Astrocyte (in vitro differentiated cells and primary cell): ENCODE measurements at places on chromosomes 6 and 20. TPM values are rescaled to one million over a fixed set of nuclear protein-coding genes. Genes with fewer than 3 reads are reported as not detected.

DNA sequence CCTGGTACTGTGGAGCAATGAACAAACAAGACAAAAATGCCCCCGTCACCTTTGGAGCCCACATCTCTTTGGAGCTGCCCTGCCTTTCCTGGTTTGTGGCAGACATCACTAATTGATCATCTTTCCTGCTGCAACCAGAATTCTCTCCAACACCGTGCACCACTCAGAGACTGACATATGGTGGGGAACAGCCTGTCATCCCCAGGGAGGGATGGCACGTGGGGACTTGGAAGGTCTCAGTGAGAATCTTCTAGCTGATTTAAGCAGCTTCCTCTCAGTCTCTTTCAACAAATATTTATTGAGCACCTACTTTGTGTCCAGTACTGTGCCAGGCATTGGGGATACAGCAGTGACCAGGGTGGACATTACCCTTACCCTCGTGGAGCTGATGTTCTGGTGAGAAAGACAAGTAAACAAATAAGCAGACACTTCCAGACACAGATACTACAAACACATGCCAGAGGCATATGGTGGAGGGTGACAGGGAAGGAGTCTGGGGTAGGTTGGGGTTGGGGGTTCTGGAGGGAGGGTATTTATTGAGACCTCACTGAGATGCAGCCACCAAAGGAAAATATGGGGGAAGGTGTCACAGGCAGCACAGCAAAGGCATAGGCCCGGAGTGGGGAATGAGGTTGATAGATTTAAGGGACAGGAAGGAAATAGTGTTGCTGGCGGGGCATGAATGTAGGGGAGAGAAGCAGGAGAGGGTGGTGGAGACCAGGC lies 82.3 kb downstream of the CEBPB start:
- no peak for DNase-seq

- no peak for DNase-seq
Observed at GRCh38 chr20:44211177-44212039, 837 bp upstream of the OSER1 start.

- DNase-seq: no peak
Observed at GRCh38 chr6:467671-468082, 76.1 kb downstream of the IRF4 start.

- DNase-seq: no peak
Observed at GRCh38 chr6:123873974-123874373, 70.3 kb downstream of the NKAIN2 start.

- peak; percentile 73 for DNase-seq
Observed at GRCh38 chr6:41497994-41498393, 48.2 kb upstream of the FOXP4 start.

DNA sequence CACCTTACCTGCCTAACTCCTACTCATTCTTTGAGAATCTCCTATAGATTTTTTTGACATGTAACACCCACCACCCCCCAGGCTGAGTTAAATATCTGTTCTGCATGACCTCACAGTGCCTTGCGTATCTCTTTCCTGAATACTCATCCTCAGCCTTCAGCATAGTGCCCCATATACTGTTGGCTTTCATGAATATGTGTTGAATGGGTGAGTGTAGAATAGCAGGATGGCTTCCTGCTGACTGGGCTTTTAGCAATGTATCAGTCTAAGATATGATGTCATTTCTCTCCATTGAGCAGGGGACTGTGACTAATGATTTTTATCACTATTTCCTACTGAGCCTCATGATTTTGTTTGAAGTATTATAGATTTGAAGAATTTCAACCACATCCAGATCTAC lies 361.6 kb upstream of the MARCKS start:
- peak; percentile 85 for DNase-seq

GRCh38 chr6:27478141-27478705 lies 5.3 kb upstream of the ZNF184 start:
- DNase-seq: peak; percentile 12

DNA sequence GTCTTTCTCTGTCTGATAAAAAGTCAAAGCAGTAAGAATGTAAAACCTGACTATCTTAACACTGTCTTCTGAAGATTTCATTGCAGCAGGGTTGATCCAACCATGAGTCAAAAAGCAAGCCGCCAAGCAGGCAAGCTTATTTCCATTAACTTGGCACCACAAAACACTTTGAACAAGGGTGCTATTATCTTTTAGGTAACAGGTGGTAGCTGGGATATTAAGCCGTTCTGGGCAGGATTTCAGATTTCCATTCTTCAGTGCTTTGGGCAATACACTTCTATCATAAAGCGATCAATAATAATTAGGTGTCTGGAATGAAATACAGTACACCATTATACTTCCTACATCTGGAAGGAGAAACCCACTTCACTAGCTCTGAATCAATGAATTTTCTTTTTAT lies 181.9 kb downstream of the TBC1D7 start:
- no peak for DNase-seq

GRCh38 chr6:144314003-144314485 lies 28.9 kb downstream of the UTRN start:
- peak; percentile 66 for DNase-seq

DNA sequence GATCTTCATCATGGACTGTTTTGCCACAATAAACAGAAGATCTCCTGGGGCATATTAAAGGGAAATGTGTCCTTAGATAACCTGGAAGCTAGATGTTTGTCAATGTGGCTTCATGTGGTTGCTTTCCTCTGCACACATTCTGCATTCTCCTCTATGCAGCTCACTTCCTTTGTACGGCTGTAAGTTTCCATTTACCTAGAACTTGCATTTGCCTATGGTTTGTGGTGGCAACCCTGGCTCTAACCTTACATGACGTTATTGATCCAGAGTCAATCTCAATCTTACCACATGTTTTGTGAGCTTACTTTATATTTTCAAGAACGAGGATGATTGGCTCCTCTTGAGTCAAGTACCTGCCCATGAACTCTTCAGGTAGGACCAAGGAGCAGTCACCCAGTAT lies 863.1 kb downstream of the MAFB start:
- peak; percentile 76 for DNase-seq

DNA sequence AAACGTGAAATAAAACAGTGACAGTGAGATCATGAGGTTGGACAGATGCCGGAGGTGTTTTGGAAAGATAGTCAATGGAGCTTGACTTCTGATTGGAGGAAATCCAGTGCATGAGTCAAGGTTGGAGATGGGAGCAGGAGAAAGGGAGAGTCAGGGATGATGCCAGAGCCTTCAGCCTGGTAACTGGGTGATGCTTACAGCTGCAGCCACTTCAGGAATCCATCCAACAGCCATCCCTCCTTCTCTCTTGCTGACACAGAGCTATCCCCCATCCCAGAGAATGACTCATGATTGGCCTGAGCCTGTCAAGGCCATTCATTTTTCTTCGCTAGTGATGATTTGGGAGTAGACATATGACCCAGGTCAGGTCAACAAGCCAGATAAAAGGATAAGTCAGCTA lies 112.8 kb downstream of the SAMD5 start:
- DNase-seq: peak; percentile 85

GRCh38 chr20:54065601-54066038 lies 4.8 kb downstream of the BCAS1 start:
- DNase-seq: no peak

- DNase-seq: no peak
Observed at GRCh38 chr20:35699957-35700624, 886 bp downstream of the ROMO1 start.

GRCh38 chr6:73377225-73377624 lies 7.5 kb upstream of the OOEP start:
- no peak for DNase-seq

- DNase-seq: no peak
Observed at GRCh38 chr6:169811521-169812256, 60.3 kb downstream of the ERMARD start.

DNA sequence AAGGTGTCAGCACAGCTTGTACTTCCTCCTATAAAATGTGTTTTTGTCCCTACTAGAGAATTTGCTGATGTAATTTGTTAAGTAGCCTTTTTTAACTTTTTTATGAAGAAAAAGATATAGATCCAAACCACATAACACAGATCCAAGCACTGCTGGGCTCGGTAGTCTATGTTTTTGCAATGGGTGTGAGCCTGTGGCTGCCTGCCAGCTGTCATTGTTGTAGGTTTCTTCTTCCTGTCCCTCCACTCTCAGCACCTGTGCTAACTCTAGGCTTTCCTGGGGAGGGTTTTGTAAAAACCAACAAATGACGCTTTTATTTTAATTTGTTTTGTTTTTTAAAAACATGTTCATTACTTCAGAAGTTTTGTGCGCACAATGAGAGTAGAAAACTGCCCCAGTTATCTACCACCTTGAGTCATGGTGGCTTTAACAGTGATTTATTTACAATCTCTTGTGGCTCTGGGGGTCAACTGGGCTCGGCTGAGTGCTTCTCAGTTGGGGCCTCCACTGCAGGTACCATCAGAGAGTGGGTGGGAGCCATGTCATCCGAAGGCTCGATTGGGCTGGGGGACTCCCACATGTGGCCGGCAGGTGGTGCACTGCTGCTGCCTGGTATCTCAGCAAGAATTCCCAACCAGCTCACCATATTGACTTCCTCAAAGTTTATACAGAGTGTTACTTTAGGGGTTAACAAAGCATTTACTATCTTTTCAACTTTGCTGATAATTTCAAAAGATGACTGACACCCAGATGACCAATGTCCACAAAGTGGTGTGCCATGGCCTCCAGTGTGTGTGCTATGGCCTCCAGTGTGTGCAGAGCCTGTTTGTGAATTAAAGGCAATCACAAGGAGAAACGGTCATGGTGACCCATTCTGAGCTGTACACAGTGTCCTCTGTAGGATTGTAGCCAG lies 3.0 kb upstream of the CCR6 start:
- no peak for DNase-seq

DNA sequence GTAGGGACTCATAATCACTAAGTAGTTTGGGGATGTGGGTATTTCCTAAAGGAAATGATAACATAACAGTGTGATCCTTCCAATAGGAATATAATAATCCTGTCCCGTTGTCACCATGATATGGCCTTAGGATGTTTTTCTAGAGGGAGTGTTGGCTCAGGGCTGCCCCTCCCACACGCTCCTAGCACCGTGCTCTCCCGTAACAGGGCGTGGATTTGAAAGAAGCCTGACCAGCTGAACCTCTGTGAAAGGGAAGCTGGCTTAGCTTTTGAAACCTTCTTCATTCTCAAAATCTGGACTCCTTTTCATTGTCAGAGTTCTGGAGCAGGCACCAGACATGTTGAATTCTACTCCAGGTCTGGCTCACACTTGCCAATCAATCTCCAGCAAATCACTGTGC lies 103.4 kb upstream of the SASH1 start:
- no peak for DNase-seq

GRCh38 chr6:89081129-89081422 lies 525 bp downstream of the PNRC1 start:
- DNase-seq: no peak

DNA sequence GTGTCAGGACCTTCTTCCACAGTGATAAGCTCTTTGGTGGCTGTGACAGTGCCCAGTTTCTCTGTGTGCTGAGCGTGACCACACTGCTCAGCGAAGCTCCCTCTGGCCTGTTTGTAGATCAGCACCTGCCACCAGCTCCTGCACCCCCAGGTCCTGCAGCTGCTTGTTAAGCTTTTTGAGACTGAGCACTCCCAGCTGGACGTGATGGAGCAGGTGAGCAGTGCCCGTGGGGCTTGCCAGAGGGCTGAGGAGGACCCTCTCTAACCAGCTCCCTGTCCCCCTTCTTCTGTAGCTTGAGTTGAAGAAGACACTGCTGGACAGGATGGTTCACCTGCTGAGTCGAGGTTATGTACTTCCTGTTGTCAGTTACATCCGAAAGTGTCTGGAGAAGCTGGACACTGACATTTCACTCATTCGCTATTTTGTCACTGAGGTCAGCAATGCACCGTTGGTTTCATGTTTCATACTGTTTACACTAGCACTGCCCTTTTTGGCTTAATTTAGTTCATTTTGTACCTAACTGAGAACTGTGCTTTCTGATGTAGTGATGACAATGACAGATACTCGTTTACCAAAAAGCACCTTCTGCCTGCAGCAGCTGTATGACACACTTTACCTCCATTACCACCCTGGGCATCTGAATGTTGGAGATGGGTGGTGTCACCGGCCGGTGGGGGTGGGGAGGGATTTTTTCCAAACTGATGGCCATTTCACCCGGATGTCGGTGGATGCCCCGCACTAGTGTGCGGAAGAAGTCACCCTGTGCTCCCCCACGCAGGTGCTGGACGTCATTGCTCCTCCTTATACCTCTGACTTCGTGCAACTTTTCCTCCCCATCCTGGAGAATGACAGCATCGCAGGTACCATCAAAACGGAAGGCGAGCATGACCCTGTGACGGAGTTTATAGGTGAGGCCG lies 12.5 kb downstream of the NELFCD start:
- DNase-seq: no peak

- no peak for DNase-seq
Observed at GRCh38 chr20:61203320-61203719, 48.7 kb upstream of the CDH4 start.

- DNase-seq: no peak
Observed at GRCh38 chr6:12993283-12993898, 276.8 kb downstream of the PHACTR1 start.

- no peak for DNase-seq
Observed at GRCh38 chr6:90035047-90035723, 140.9 kb downstream of the GJA10 start.

- DNase-seq: no peak
Observed at GRCh38 chr20:21179757-21180156, 53.9 kb downstream of the KIZ start.

GRCh38 chr6:141618180-141618581 lies 514.5 kb upstream of the GJE1 start:
- DNase-seq: no peak

Gene FERMT1
- total RNA-seq: 8.4 and 10.9 TPM in 2 replicates

Gene MAK
- 0.05 TPM in 1 of 2 replicates, not detected in the other for total RNA-seq

Gene SLC17A1
- total RNA-seq: not detected in 2 replicates

Gene PTPRT
- total RNA-seq: 0.25 TPM in 1 of 2 replicates, not detected in the other

Gene PKIB
- 64.1 and 74.6 TPM in 2 replicates for total RNA-seq

Gene SNAI1
- 9.1 and 9.5 TPM in 2 replicates for total RNA-seq

Gene C6orf141
- 0.55 and 4.6 TPM in 2 replicates for total RNA-seq

Gene AGER
- total RNA-seq: 7.5 and 9.9 TPM in 2 replicates

Gene RBM24
- total RNA-seq: 18.2 and 22.7 TPM in 2 replicates

Gene ADGB
- not detected in 2 replicates for total RNA-seq

Gene CHRNA4
- total RNA-seq: 0.82 and 1.8 TPM in 2 replicates

Gene KCNK5
- 0.14 and 0.17 TPM in 2 replicates for total RNA-seq

Gene PROCR
- total RNA-seq: 36.2 and 39.5 TPM in 2 replicates

Gene KCNK17
- total RNA-seq: not detected in 2 replicates

Gene ABHD16B
- total RNA-seq: not detected in 2 replicates
